M059J (cell line): ENCODE measurements at places on chromosomes 1 and 21. TPM values are rescaled to one million over a fixed set of nuclear protein-coding genes. Genes with fewer than 3 reads are reported as not detected.

DNA sequence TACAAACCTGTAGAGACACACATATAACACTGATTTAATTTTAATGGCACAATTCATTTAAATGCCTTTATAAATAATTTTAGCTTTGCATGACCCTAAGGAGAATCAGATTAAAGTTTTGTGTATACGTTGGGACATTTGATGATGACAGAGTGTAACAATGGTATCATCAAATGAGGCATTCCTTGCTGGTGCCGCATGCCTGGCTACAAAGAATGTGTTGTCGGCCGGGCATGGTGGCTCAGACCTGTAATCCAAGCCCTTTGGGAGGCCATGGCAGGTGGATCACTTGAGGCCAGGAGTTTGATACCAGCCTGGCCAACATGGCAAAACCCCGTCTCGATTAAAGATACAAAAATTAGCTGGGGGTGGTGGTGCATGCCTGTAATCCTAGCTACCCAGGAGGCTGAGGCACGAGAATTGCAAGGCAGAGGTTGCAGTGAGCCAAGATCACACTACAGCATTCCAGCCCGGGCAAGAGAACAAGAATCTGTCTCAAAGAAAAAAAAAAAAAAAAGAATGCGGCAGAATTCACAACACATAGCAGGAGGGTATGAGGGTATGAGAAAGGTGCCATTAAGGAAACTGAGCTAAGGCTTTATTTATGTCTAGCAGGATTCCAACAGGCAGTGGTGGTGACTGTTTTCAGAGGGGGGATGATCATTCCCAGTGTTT lies 58.9 kb downstream of the PTPN14 start:
- DNase-seq: no peak

DNA sequence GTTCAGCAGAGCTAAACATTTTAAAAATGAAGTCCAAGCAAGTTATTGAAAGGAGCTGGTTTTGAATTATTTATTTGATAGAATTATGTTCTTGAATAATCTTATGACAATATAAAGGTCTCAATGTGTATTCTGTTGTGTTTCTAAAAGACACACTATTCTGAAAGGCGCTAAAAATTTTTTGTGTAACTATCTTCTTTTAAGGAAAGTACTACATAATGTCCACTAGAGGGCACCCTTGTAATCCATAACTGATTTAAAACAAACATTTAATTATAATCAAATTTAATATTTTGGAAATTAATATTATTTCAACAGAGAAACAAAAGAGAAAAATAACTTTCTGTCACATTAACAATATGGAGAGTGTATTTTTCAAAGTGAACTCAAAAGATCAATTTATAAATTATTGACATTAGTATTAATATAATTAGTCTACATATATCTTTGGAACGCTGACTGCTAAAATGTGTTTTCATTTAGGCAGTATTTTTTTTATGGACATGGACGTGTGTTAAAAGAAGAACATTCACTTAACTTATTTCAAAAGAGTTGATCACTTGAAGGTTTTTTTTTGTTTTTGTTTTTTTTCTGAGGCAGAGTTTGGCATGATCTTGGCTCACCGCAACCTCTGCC lies 248.4 kb downstream of the DENND1B start:
- DNase-seq: peak; percentile 25

- DNase-seq: peak; percentile 9
Measured at GRCh38 chr1:41280202-41281032, 38.3 kb upstream of the SCMH1 start.

DNA sequence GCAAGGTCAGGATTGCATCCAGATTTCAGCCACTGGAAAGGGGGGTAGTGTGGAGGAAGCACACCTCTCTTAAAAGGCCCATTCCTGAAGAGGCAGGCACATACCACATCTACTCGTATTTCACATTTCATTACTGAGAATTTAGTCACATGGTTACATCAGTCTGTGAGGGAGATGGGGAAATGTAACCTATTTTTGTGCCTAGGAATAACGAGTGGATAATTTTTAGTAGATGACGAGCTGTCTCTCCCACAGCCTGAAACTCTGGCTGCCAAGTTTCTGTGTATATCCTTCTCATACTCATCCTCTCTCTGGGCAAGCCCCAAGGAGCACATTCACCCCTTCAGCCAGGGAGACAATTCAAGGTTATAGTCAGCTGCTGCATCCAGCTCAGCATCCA lies 10.3 kb upstream of the C21orf91 start:
- peak; percentile 48 for DNase-seq

DNA sequence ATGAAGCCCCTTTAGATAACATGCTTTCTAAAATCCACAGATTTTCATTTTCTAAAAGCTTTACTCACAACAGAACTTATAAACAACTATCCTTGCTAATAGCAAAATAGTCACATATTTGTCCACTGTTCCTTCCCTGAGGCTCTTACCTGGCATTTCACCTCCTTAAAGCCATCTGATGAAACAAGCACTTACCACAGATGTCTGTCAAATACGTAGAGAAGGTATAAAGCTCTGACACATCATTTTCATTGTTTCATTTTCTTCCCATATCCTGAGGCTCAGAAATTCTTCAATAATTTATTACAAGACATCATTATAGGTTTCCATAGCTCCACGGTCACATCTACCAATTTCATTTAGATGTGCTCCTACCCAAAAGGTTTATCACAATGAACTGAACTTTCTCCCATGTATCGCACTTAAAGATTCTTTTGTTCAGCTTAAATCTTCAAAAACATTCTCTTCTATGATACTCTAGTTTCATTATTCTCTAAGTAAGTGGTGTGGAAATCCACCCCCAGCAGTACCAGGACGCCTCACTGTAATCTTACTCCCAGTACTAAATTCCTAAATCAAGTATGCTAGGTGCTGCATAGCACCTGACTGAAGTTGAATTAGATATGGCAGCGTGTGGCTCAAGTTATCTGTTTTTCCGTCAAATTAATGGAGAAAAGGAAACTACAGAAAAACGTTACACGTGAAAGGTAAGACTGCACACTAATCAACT lies 569.6 kb downstream of the SMYD3 start:
- no peak for DNase-seq

DNA sequence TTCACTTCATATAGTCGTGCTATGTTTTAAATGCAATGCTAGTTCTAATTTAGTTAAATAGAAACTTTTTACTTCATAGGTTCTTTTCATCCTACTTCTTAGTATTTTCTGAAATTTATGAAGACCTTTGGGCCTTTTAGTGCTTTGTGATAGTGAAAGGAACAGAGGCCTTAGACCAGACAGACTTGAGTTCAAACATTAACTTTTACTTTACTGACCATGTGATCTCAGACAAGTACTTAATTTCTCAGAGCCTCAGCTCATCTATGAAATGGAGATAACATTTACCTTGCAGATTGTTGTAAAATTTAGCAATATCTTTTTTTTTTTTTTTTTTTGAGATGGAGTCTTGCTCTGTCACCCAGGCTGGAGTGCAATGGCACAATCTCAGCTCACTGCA lies 57.5 kb downstream of the AK5 start:
- DNase-seq: no peak

DNA sequence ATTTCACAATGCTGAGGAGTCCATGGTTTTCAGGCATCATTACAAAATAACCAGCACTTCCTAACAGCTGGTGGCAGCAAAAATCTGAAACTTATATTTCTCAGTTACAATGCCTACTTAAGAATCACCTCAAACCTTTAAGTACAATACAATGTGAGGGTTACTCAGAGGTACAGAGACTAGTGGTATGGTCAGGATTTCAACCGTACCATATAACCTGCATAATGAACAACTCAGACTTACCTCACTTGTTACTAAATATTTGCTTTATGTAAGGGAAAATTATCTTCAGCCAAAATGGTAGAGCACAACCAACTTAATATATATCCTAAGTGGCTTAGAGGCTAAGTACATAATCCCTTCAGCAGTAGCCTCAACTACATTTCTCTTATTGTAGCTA lies 344.5 kb downstream of the SMYD3 start:
- no peak for DNase-seq

DNA sequence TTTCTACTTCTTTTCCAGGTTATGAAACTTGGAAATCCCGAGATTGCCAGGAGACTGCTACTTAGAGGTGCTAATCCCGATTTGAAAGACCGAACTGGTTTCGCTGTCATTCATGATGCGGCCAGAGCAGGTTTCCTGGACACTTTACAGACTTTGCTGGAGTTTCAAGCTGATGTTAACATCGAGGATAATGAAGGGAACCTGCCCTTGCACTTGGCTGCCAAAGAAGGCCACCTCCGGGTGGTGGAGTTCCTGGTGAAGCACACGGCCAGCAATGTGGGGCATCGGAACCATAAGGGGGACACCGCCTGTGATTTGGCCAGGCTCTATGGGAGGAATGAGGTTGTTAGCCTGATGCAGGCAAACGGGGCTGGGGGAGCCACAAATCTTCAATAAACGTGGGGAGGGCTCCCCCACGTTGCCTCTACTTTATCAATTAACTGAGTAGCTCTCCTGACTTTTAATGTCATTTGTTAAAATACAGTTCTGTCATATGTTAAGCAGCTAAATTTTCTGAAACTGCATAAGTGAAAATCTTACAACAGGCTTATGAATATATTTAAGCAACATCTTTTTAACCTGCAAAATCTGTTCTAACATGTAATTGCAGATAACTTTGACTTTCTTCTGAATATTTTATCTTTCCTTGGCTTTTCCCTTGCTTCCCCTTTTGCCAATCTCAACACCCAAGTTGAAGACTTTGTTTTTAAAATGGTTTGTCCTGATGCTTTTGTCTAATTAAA lies 4.0 kb downstream of the CDKN2C start:
- DNase-seq: peak; percentile 73

GRCh38 chr1:177287270-177287669 lies 116.5 kb downstream of the BRINP2 start:
- DNase-seq: no peak

DNA sequence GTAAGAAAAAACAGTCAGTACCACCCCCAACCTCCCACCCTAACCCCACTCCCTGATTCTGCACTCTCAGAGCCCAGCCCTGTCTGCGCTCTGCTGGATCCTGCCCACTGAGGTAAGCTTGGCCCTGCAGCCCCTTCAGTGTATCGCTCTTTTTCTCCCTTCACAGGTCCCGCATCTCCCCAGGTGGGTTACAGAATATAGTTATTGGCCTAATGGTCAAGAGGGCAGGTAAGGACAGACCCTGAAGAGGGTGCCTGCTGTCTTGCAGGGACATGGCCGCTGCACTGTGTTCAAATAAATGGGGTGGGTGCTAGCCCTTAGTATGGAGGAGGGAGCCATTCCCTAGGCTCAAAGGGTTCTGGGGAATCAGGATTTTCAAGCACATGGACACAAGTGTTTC lies 135.7 kb downstream of the ADSS2 start:
- DNase-seq: no peak

- DNase-seq: peak; percentile 87
Measured at GRCh38 chr1:209650454-209650853, 1.8 kb downstream of the LAMB3 start.

DNA sequence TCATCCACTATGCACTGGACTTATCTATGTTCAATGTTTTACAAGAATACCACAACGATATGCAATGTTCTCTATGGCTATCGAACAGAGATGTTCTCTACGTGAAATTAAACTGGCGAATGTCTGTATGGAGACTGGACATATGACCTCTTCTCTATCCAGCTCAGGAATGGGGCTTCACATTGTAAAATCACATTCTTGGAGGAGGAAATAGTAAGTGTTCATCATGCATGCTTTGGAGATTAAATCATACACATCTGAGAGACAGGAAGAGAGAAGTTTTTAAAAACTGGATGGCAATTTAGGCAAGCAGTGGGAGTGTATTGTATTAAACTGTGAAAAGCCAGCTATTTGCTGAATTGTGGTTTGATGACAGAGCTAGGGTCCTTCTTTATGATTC lies 47.9 kb upstream of the RGL1 start:
- peak; percentile 88 for DNase-seq

DNA sequence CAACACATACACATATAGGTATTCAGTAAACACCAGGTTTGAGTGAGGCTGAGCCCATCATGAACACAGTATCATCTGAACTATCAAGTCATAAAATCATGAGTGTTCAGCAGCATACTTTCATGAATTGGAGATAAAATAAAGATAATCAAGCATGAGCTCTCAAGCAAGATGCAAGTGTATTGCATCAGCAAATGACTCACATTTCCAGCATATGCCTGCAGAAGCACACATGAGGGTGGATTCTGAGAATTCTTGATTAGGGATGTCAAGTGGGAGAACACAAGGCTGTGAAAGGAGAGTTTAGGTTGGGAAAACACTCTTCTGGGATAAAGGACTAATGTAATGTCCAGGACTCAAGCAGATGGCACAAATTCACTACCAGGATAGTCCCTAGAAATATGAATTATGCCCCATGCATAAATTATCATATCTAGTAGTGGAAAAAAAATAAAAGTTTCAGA lies 299.2 kb downstream of the SRGAP2C start:
- peak; percentile 59 for DNase-seq

DNA sequence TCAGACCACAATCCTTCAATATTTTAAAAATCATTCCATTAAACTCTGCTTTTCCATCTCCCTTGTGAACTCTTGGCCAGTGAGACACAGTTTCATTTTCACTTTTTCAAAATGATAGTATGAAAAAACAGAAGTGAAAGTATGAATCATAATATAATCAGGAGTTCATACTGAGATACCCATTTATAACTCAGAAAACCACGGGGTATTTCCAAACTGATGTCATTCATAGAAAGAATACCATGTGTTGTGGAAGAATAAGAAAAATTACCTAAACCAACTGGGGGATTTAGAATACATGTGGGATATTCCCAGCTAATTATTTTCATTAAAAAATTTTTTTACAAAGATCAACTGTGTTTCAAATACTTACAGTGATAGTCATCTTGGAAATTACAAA lies 149.9 kb downstream of the MRPL39 start:
- peak; percentile 82 for DNase-seq

- no peak for DNase-seq
Measured at GRCh38 chr21:39453571-39454179, 1.9 kb downstream of the SH3BGR start.

- peak; percentile 96 for DNase-seq
Measured at GRCh38 chr1:119080586-119080985, 59.9 kb downstream of the WARS2 start.

GRCh38 chr1:243850202-243850451 lies at the start of gene AKT3:
TSS of gene AKT3 (minus strand) at chr1:243850243. CDS start at chr1:243843170, 7,073 bp downstream.
- DNase-seq: peak; percentile 82

DNA sequence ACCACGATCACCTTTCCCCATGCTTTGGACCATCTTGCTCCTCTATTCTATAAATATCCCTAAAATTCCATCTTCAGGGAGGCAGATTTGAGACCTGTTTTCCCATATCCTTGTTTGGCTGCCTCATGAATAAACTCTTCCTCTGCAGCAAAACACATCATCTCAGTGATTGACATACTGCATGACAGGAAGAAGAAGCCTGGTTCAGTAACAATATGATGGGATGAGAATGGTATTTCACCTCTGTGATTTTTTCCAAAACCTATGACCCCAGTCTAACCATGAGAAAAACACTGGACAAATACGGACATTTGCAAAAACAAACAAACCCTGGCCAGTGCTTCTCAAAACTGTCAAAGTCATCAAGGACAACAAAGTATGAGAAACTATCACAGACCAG lies 53.8 kb upstream of the ZSWIM5 start:
- DNase-seq: peak; percentile 36

GRCh38 chr1:11485191-11485590 lies 6.2 kb downstream of the DISP3 start:
- no peak for DNase-seq

The LEFTY2 gene
- not detected in 2 replicates for total RNA-seq

The ATP1A4 gene
- total RNA-seq: not detected in 2 replicates

The NEXN gene
- total RNA-seq: 6.0 and 10.4 TPM in 2 replicates

The OLIG2 gene
- not detected in 2 replicates for total RNA-seq

The SPRR1B gene
- not detected in 2 replicates for total RNA-seq

The NUAK2 gene
- total RNA-seq: 6.7 and 8.4 TPM in 2 replicates

The IL19 gene
- total RNA-seq: not detected in 2 replicates

The GJA5 gene
- total RNA-seq: 1.3 and 2.6 TPM in 2 replicates

The TLCD4 gene
- total RNA-seq: 10.1 and 11.5 TPM in 2 replicates

The SYCP1 gene
- not detected in 2 replicates for total RNA-seq
